ENCODE measurements at places on chromosomes 11 and 22.

DNA sequence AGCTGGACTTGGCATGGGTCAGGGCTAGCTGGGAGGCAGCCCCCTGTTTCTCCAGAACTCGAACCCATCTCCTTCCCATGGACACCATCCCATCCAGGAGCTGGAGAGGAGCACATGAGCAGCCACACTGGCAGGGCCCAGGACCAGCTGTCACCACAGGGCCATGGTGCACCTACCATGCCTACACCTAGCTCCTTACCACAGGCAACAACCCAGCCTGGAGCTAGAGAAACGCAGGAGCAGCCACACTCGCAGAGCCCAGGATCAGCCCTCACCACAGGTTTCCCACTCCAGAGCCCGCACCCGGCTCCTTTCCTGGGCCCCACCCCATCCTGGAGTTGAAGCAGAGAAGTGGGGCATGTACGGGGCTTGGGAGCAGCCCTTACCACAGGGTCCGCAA is 50.2 kb downstream of the GAB4 start:
- DNase-seq: no peak

DNA sequence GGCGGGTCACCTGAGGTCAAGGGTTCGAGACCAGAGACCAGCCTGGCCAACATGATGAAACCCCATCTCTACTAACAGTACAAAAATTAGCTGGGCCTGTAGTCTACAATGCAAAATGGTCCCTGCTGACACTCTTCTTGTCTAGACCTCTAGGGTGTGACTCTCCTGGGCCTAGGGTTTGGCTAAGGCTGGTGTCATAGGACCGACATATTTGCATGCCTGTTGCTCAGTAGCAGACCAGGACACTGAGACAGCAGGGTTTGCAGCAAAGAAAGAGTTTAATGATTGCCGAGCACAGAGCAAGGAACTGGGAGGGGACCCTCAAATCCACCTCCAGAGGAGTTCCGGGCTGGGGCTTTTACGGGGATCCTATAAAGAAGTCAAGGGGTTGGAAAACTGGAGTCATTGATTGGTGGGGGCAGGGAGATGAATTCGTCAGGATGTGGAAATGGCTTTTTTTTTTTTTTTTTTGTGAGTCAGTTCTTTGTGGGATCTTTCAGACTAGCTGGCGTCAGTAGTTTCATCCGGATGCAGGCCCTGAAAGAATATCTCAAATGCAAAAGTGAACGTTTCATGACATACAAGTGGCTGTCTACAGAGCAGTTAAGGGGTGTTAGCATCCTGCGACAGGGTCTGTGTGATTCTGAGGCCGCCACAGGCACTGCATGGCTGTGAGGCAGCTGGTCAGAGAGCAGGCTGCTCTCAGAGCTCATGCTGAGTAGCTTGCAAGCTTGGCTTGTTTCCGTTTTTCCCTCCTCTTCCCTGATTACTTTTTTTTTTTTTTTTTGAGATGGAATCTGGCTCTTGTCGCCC is 27.2 kb upstream of the A4GALT start:
- DNase-seq: no peak

GRCh38 chr11:73889019-73889418 is 12.2 kb downstream of the PAAF1 start:
- DNase-seq: no peak

GRCh38 chr22:28541137-28541536 is 138.5 kb downstream of the TTC28 start:
- DNase-seq: no peak

DNA sequence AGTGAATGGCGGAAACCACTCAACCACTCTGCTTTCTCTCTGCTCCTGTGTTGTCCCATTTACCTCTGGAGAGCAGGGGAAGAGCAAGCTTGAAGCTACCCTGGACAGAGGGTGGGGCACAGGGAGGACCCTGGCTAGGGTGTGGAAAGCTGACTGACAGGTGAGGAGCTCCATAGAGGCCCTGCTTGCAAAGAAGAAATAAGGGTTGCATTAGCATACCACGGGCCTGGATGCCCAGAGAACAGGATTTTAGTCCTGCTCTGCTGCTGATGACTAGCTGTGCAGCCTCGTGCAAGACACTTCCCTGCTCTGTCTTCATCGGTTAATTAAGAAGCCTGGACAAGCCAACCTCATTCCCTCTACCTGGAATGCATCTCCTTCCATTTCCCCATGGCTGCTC is 135.0 kb downstream of the BUD13 start:
- peak; percentile 50 for DNase-seq

- no peak for DNase-seq
Observed at GRCh38 chr11:119377112-119377901, 4.2 kb downstream of the USP2 start.

- DNase-seq: no peak
Observed at GRCh38 chr11:85643191-85643614, 4.6 kb upstream of the TMEM126A start.

- peak; percentile 84 for DNase-seq
Observed at GRCh38 chr11:74255741-74256375, 55.6 kb downstream of the P4HA3 start.

GRCh38 chr22:22940961-22941605 is 53.5 kb downstream of the IGLL5 start:
- no peak for DNase-seq

GRCh38 chr11:118202599-118203422 is 22.0 kb downstream of the JAML start:
- no peak for DNase-seq

DNA sequence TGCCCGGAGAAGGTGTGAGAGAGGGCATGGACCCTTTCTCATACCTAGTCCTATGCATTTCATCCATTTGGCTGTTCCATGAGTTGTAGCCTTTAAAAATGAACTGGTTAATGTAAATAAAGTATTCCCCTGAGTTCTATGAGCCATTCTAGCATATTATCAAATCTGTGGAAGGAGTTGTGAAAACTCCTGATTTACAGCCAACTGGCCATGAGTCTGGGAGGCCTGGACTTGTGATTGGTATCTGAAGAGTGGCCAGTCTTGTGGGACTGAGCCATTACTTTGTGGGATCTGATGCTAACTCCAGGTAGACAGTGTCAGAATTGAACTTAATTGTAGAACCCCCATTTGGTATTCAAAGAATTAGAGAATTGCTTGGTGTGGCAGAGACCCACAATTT is 48.4 kb downstream of the FAM118A start:
- DNase-seq: no peak

DNA sequence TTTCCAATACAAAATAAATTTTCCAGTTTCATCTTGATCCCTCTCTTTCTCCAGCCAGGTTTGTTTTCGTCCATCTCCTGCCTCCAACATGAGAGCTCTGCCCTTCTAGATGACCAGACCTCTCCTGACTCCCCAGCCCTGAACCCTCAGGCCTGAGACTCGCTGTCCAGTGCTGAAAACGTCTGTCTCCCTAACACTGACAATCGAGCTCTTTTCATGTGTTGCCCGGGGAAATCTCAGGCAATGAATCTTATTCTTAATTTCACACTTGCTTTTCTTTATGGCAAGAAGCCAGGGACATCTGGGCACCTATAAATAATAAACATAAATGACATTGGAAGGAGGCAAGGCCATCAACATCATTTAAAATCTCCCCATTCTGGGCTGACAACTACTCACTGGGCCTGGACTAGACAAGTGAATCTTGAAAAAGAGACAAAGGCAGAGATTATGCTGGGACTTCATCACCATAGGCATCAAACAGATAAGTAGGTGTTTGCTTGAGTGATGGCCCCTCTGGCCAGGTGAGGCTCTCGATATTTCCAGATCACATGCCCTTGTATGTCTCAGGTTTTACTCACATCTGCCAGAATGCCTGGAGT is 274.5 kb upstream of the B3GAT1 start:
- DNase-seq: no peak

DNA sequence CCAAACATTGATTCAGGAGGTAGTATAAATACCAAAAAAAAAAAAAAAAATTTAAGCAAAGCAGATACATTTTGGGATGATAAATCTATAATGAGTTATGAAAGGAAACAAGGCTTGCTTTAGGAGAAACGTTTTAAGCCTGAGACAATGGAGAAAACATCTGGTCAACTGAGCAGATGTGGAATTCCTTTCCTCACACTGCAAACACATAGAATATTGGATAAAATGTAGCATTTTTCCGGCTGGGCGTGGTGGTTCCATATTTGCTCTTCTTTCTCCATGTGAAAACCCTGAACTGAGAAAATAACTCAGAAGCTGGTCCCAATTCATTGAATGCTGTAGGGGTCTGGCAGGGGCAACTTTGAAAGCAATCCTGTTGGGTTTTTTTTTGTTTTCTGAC is 33.9 kb downstream of the ENDOD1 start:
- DNase-seq: no peak

DNA sequence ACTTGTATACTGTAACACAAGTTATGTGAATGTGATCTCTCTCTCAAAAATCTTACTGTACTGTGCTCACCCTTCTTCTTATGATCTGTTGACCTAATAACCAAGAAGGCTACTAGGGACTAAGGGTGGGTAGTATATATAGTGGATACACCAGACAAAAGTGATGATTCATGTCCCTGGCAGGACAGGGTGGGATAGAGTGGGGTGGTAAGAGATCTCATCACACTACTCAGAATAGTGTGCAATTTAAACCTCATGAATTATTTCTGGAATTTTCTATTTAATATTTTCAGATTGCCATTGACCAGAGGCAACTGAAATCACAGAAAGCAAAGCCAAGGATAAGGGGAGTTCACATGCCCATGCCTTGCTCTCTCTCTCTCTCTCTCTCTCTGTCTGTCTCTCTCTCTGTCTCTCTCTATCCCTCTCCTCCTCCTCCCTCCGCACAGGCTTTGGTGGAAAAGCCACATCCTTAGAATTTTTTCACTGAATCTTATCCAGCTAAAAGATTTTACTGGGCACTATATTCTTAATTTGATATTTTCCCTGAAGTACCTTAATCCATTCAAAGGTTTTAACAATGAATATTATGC is 12.0 kb upstream of the STK33 start:
- no peak for DNase-seq

DNA sequence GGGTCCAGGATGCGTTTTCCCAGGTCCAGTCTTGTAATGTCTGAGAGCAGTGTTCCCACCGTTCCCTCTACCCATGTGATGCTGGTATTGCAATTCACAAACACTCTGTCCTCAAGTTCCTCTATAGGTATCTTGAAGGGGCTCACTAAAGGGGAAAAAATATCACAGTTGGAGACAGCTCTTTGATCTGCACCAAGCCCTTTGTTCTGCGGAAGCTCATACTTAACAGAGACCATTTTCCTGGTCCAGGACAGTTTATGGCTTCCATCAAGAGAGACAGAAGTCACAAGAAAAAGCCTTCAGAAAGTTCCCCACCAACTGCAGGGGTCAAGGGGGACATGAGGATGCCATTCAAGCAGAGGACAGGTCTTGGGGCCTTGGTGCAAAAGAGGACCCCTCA is 2.1 kb downstream of the CD3D start:
- DNase-seq: no peak

GRCh38 chr11:93330446-93330984 is at the start of gene DEUP1:
Gene DEUP1, plus strand, starts transcription at chr11:93330742. Its CDS starts 1,518 bp downstream, at chr11:93332260.
- peak; percentile 71 for DNase-seq

GRCh38 chr11:86047275-86047991 is 21.5 kb downstream of the PICALM start:
- DNase-seq: no peak

DNA sequence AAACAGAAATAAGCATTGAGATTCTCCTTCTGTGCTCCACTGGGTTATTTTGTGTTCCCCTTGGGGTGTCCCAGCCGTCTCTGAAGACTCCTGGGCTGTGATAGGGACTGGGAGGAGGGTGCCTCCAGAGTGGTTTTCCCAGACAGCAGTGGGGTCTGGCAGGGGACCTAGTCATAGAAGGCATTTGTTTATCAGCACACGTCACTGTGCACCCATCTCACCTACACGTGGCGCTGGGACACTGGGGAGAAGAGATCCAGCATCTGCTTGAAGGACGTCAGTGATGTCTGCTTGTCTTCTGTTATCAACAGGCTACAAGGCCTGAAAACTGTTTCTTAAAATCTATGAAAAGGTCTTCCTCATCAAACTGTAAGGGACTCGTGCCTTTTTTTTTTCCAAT is 34.2 kb upstream of the PICK1 start:
- DNase-seq: no peak

- DNase-seq: peak; percentile 32
Observed at GRCh38 chr22:40202225-40202944, 24.7 kb downstream of the TNRC6B start.
